Thyroid gland (tissue), 4 donors: ENCODE measurements at places on chromosomes 6 and 20. TPM values are rescaled to one million over a fixed set of nuclear protein-coding genes. Genes with fewer than 3 reads are reported as not detected.
A peak's percentile ranks its signal among the peaks of the same experiment; 100 is the strongest.

DNA sequence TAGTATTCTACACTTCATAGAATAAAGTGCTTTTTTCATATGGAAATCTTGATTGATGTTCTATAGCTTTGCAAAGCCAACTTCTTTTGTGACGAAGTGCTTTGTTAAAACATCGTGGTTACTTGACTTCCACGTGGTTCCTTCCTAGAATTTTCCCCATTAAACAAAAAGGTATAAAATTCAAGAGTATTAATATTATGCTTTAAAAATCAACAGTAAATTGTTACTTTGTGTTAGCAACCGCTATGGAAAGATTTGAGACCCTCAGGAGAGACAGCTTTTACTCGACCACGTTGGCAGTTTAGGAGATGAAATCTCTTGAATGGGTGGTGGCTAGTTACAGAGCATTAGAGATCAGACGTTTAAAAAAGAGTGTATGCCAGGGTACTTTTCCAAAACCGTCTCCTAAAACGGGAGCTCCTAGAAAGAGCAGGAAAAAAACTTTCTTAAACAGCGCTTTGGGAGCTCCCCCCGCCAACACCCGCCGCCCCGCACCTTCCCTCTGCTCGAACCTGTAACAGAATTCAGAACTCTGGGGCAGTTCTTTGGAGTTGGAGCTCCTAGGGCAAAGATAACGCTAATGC, 920 bp downstream of the GJA1 start:
- H3K27me3 ChIP-seq = no peaks in the 10 kb centered on the region
- H3K4me1 ChIP-seq = peaks cover 16% of the 10 kb centered on the region
- peak overlapping the region; percentile 97 for H3K27ac ChIP-seq
- peak; percentile 33 for DNase-seq
- H3K4me3 ChIP-seq = peak overlapping the region; percentile 68

GRCh38 chr6:12939314-12939713, 222.7 kb downstream of the PHACTR1 start:
- H3K4me3 ChIP-seq = no peak overlapping the region
- no peaks in the 10 kb centered on the region for H3K4me1 ChIP-seq
- no peaks in the 10 kb centered on the region for H3K36me3 ChIP-seq
- no peak overlapping the region for H3K27ac ChIP-seq

DNA sequence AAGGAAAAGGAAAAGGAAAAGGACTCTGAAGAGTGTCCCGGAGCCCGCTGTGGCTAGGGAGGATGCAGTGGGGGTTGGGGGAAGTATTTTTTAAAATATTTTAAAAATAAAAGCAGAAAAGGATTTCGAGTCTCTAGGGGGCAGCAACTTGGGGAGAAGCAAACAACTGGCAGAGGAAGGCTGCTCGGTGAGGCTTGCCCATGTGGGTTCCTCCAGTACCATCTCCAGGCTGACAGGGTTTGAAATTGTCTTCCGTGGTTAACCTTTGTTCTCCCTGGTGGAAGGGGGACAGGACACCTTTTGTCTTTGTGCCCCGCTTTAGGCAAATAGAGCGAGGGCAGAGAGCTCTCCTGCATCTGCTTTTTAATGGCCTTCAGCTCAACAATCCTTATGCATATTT, 60.4 kb upstream of the SNX9 start:
- H3K27ac ChIP-seq = peak overlapping the region; percentile 67
- no peak for DNase-seq
- H3K4me1 ChIP-seq = peaks cover 18% of the 10 kb centered on the region
- no peak overlapping the region for H3K4me3 ChIP-seq
- no peaks in the 10 kb centered on the region for H3K27me3 ChIP-seq

GRCh38 chr20:10096790-10097189, 62.0 kb downstream of the ANKEF1 start:
- no peaks in the 10 kb centered on the region for H3K4me1 ChIP-seq
- H3K27ac ChIP-seq = no peak overlapping the region
- H3K27me3 ChIP-seq = no peaks in the 10 kb centered on the region
- H3K36me3 ChIP-seq = no peaks in the 10 kb centered on the region

DNA sequence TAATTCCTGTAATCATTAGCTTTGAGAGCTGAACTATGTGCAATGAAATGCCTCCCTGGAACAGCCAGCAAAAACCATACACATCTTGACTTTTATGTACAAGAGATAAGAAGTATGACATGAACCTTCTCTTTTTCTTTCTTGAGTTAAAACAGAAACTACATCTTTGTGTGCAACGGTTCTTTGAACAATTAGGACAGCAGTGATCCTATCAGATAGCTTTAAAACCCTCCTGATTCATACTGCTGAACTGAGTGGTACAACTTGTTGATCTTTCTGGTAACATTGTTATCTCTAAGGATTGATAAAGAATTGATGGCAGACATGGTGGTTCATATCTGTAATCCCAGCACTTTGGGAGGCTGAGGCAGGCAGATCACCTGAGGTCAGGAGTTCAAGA, 43.4 kb downstream of the TRAF3IP2 start:
- H3K36me3 ChIP-seq = peaks cover 18% of the 10 kb centered on the region
- H3K27ac ChIP-seq = no peak overlapping the region
- DNase-seq = no peak
- no peaks in the 10 kb centered on the region for H3K27me3 ChIP-seq

DNA sequence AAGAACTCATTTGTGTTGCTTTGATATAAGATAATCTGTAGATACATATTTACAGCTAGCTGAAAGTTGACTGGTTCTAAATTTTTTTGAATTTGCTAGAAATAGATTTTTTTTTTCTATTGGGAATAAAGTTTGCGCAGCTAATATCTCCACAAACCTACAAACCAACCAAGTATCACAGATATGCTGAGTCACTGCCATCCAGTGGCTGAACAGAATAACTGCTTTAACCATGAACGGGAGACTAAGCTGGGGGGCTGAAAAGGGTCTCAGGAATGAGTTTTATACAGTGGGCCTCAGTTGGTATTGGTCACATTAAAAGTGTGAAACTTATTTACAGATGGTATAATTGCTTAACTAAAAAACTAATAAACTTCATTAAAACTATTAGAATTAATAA, 326.7 kb upstream of the CNR1 start:
- H3K4me1 ChIP-seq = no peaks in the 10 kb centered on the region
- no peaks in the 10 kb centered on the region for H3K36me3 ChIP-seq
- no peaks in the 10 kb centered on the region for H3K27me3 ChIP-seq
- H3K27ac ChIP-seq = no peak overlapping the region

DNA sequence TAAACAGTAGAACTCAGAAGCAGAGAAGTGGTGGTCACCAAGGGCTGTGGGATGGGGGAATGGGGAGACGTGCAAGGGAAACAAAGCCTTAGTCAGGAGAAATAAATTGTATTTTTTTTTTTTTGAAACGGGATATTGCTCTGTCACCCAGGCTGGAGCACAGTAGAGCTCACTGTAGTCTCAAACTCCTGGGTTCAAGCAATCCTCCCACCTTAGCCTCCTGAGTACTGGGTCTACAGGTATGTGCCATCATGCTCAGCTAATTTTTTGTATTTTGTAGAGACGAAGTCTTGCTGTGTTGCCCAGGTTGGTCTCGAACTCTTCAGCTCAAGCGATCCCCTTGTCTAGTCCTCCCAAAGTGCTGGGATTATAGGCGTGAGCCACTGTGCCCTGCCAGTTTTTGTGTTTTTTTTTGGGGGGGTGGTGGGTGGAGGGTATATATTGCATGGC, 3.4 kb downstream of the HSPA1B start:
- H3K4me3 ChIP-seq = no peak overlapping the region
- H3K27me3 ChIP-seq = no peaks in the 10 kb centered on the region
- no peaks in the 10 kb centered on the region for H3K36me3 ChIP-seq
- no peak for DNase-seq

- peaks cover 11% of the 10 kb centered on the region for H3K4me1 ChIP-seq
- no peak overlapping the region for H3K4me3 ChIP-seq
- H3K36me3 ChIP-seq = no peaks in the 10 kb centered on the region
- no peak for DNase-seq
- no peaks in the 10 kb centered on the region for H3K27me3 ChIP-seq
- no peak overlapping the region for H3K27ac ChIP-seq
Observed at GRCh38 chr6:14110001-14110818, 7.4 kb upstream of the CD83 start.

GRCh38 chr6:6008648-6009421, 2.1 kb upstream of the NRN1 start:
- peak overlapping the region; percentile 43 for H3K27ac ChIP-seq
- no peak overlapping the region for H3K4me3 ChIP-seq
- H3K27me3 ChIP-seq = peaks cover 50% of the 10 kb centered on the region
- DNase-seq = peak; percentile 22
- H3K36me3 ChIP-seq = no peaks in the 10 kb centered on the region

- no peak overlapping the region for H3K27ac ChIP-seq
- H3K4me1 ChIP-seq = no peaks in the 10 kb centered on the region
- H3K36me3 ChIP-seq = no peaks in the 10 kb centered on the region
- no peaks in the 10 kb centered on the region for H3K27me3 ChIP-seq
- no peak for DNase-seq
- no peak overlapping the region for H3K4me3 ChIP-seq
Observed at GRCh38 chr6:67630146-67630545, 1004.9 kb upstream of the ADGRB3 start.

- DNase-seq = no peak
- no peak overlapping the region for H3K27ac ChIP-seq
- H3K4me1 ChIP-seq = no peaks in the 10 kb centered on the region
- H3K27me3 ChIP-seq = no peaks in the 10 kb centered on the region
Observed at GRCh38 chr6:75505424-75505823, 11.8 kb upstream of the FILIP1 start.

GRCh38 chr6:31116661-31117385, 2.2 kb downstream of the PSORS1C1 start:
- DNase-seq = no peak
- H3K36me3 ChIP-seq = no peaks in the 10 kb centered on the region
- H3K27ac ChIP-seq = no peak overlapping the region
- no peak overlapping the region for H3K4me3 ChIP-seq

Gene SNX9
- total RNA-seq = 46.2 TPM

Gene PGC
- not detected for total RNA-seq

Gene TRIM15
- not detected for total RNA-seq
